ENCODE measurements at places on chromosomes 7 and 10.
A peak's percentile ranks its signal among the peaks of the same experiment; 100 is the strongest.

- DNase-seq: no peak
These were observed 6.5 kb downstream of the AGFG2 start for GRCh38 chr7:100545360-100546128.

DNA sequence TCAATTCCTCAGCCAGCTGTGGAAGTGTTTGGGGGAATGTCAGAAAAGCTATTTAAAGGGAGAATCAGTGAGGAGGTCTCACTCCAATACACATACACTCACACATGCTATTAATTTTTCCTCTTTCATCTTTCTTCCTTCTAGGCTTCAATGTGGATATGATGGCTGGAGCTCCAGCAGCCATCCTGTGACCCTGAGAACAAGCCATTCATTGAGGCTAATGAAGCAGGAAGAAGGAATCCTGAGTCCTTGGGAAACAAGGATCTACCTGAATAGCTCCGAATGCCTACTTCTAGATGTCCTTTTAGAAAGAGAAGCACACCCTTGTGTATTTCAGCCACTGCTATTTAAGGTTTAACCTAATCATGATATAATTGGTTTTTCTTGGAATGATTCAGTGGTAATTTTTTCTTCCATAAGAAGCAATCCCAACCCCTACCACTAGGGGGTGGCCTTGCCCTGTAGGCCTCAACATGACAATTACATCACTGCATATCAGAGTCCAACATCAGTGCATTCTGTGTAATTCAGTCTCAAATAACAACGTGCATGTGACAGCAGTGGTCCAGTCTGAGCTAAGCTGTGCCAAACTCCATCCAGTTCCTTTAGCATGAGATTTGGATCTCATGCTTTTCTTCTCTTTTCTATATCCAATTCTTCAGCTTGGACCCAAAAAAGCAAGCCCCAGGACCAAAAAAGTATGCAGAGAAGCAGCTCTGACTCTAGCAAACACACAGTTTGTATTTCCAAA is 85.3 kb upstream of the ANKRD1 start:
- no peak for DNase-seq

- no peak for DNase-seq
These were observed 95.5 kb downstream of the NKX6-2 start for GRCh38 chr10:132690401-132690800.

- no peak for DNase-seq
These were observed 433.7 kb upstream of the MGMT start for GRCh38 chr10:129033340-129033739.

GRCh38 chr10:131820626-131821025 is 80.2 kb upstream of the PPP2R2D start:
- no peak for DNase-seq

DNA sequence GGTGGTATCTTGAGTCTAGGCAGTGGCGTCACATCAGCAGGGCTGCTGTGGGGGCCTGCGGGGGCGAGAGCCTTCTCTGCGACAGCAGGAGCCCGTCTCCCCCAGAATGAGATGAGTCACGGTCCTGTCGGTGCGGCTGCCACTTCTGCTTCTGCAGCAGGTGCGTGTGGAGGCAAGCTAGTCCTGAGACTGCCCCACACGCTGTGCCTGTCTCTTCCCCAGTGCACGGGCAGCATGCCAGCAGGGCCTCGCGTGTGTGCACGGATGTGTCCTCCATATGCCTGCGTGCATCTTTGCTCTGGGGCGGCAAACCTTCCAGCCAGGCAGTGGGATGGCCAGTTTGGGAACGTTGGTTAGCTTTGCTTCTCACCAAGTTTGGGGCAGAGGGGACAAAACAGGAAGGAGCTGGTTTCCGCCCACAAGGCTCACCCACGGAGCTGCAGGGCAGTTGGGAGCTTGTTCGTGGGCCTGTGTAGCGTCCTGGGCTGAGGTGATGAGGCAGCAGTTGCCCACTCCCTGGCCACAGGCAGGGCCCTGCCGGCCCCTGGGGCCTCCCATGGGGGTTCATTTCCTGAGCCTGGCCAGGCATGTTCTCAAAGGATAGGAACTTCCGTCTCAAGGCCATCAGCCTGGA is 60.8 kb upstream of the PPIF start:
- DNase-seq: peak; percentile 76

- DNase-seq: no peak
These were observed 6.0 kb upstream of the MNX1 start for GRCh38 chr7:157016352-157017041.

DNA sequence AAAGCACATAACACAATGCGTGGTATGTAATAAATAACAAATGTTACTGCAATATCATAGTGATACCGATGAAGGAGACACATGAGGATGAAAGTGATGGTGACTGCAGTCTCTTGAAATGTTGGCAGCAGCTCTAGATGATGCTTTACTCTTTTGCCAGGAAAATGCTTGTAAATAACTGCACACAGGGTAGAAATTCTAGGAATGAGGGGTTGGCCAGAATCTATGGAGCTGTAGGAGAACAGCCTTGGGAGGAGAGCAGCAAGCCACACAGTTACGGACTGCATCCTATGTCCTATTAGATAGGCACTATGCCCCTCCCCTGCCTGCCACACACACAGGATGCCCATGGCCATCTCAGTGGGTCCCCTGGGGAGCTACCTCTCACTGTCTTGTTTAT is 97.6 kb upstream of the GSDME start:
- no peak for DNase-seq

GRCh38 chr10:77864151-77864851 is 62.3 kb downstream of the DLG5 start:
- no peak for DNase-seq

DNA sequence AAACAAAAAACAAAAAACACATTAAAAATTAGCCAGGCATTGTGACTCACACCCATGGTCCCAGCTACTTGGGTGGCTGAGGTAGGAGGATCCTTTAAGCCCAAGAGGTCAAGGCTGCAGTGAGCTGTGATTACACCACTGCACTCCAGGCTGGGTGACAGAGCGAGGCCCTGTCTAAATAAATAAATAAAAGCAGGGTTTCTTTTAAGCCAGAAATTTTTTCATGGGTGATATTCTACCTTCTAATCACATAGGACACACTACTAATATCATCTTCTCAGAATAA is 14.2 kb upstream of the SVIL start:
- DNase-seq: no peak

- DNase-seq: no peak
These were observed 60.1 kb upstream of the ZPBP start for GRCh38 chr7:50153148-50153547.

DNA sequence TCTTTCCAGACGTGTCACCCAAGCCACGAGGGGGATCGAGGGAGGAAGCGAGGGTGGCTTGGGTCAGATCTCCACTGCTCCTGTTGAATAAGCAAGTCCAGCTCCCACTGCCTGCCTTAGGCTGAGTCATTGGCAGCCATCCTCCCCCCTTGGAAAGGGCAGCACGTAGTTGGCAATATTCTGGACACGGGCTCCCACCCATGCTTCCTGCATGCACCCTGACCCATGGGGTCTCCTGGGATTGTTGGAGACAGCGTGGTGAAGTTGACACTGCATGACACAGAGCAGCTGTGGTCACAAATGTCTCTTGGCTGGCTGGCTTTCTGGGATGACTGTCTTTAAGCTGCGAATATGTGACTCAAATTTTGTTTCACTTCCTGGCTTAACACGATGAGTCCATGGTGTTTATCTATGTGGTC is 11.2 kb downstream of the BTBD16 start:
- DNase-seq: no peak

- DNase-seq: no peak
These were observed 90.9 kb downstream of the ACTR3B start for GRCh38 chr7:152850420-152850819.

DNA sequence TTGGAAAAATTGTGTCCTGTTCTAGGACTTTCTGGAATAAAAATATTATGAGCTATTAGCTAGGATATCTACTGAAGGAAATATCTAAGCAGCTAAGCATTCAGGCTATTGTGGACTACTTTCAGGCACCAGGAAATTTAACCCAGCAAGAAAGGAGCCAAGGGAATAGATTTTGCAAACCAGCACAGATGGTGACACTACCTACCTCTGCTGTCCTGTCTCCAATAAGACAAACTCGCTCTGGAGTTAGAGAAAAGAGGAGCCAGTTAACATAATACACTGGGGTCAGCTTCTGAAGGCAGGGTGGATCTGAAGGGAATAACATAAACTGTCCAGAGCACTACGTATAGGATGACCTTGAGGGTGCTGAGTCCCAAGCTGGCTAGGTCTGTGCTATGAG is 223.7 kb upstream of the PRSS58 start:
- DNase-seq: no peak

DNA sequence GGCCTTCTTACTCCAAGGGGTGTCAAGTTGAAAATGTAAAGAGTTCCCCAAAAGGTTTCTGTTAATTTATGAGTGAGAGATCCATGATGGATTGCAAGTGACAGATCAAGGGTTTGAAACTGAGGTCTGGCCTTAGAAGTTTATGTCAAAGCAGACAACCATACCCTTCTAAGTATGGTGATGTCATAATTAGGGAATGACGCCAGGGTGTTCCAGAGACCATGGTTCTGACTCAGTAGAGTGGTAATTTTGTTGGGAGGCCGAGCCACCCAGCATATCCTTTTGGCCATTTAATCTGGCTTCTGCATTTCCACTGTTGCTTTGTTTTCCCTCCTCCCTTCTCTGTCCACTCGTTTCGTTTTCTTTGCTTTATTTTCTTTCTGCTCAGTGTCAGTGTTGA is 2.7 kb downstream of the TRUB1 start:
- no peak for DNase-seq

DNA sequence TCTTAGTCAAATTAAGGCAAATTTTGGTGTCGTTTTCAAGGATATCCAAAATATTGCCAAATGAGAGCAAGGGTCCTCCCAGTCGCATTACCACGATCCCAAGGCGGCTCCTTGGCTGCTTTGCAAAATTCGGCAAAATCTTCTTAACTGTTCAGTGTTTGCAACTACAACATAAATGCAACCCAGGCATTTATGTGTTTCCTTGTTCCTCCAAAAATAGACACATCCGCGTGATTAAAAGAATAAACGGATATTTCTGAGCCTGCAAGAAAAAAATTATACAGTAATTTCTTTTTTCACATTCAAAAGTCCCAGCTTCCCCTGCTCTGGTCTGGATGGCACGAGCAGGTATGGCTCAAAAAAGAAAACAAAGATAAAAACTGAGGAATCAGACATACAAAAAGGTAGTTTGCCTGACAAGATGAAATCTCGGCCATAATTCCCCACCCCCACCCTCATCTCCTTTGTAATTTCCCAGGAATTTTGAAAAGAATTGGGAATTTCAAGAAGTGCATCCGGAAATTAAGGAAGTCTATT is 6.0 kb downstream of the SKIDA1 start:
- no peak for DNase-seq

- DNase-seq: no peak
These were observed 79.5 kb upstream of the PRSS58 start for GRCh38 chr7:142337054-142338001.

DNA sequence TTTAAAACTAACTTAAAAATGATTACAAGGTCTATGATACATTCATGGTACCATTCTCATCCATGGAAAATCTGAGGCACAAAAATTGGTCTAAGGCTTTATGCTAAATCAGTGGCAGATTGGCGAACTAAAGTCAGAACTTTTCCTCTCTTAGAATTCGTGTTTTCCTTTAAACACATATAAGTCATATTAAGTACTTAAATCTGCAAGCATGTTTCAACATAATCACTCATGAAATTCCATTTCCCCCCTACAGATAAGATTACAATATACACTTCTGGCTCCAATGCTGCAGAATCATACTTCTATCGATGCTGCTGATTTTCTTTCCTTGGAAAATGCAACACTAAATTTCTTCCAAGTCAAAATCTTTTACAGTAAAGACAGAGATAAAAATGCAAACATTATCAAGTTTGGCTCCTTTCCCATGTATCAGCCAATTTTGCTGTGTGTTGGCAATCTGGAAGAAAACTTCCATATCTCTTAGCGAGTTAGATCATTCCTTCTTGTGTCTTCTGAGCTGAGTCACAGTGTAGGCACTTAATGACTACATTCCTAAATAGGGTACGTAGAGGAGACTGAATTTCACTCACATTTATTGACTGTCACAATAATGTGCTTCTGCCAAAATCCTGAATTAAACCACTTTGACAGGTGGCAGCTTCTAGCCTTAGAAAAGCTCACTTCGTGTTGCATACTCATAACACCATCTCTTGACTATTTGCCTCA is 76.4 kb upstream of the LRRC17 start:
- DNase-seq: no peak

GRCh38 chr7:46744957-46745706 is 824.1 kb upstream of the IGFBP3 start:
- DNase-seq: no peak

DNA sequence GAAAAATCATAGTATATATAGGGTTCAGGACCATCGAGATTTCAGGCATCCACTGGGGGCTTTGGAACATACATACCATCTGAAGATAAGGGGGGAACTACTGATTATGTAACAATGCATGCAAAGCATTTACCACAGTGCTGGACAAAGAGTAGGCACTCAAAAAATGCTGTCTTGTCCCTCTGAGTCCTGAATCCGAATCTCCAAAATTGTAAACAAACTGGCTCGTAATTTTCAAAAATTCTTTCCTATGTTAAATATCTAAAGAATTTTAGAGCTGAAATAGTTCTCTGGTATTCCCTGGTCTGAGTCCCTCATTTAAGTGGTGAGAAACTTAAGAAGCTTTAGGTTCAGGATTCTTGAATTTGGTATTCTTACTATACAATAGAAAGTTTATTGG is 167.8 kb upstream of the ASAH2 start:
- no peak for DNase-seq

- no peak for DNase-seq
These were observed 118.6 kb downstream of the PON1 start for GRCh38 chr7:95205665-95206225.

DNA sequence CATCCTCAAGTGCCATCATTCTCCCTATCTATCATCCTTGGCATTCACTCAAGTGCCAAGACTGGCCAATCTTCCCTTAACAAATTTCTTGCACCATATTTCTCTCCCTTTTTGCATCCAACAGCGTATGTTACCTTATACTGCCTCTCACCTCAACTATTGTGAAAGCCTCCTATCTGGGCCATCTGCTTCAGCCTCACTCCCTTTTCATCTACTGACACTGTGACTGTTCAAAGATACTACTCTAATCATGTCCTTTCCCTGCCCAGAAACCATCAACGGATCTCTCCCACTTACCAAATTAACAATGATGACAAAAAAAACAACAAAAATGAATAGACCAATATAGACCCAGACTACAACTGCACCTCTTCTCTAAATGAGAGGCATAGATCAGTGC is 90.6 kb upstream of the NMT2 start:
- DNase-seq: no peak

- DNase-seq: no peak
These were observed 40.8 kb upstream of the LRRN3 start for GRCh38 chr7:111049971-111050680.

DNA sequence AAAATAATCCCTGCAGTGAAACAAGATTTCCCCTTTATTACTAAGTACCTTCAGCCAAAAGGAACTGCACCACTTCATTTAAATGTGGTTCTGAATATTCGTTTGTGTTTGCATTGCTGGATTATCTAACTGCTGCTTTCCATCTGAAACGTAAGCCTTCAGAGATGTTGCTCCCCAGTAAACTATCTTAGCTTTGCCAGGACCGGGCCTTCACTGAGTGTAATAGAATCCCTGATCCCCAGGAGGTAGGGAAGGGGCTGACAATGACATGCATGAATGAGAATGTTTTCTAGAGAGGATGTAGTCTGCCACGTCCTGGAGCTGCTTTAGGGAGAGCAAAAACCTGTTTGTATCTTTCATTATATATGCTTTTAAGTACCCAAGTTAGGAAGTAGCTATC is 19.5 kb upstream of the INSYN2A start:
- DNase-seq: no peak

Data from activated gamma-delta T cell (primary cell).